Renal pelvis (tissue), 12 donors: ENCODE measurements at places on chromosomes 7 and 10. TPM values are rescaled to one million over a fixed set of nuclear protein-coding genes. Genes with fewer than 3 reads are reported as not detected.

GRCh38 chr7:106864298-106865081 lies 592 bp upstream of the PIK3CG start:
- no peak for DNase-seq

DNA sequence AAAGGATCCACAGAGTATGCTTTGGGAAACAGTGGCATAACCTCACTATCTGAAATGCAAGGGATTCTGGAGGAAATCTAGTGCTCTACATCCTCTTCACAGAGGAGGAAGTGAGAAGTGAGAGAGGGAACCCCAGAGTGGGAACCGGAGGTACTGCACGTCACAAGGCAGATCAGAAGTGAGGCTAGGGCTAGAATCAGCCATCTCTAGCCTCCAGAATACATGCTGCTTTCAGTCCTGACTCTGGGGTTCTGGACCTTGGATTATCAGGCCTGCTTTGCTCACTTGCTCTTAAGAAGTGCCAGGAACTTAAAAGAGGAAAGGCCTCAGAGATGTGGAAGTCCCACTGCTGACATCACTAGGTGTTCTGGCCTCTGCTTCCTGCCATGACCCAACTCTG lies 25.7 kb downstream of the ZNF503 start:
- no peak for DNase-seq

Gene MYOF
- 21.7 TPM for polyA plus RNA-seq

GRCh38 chr7:113804475-113805095 lies 114.2 kb downstream of the PPP1R3A start:
- no peak for DNase-seq

Gene THSD7A
- polyA plus RNA-seq: 82.9 TPM

GRCh38 chr7:127887096-127887495 lies 144.1 kb downstream of the LRRC4 start:
- no peak for DNase-seq

DNA sequence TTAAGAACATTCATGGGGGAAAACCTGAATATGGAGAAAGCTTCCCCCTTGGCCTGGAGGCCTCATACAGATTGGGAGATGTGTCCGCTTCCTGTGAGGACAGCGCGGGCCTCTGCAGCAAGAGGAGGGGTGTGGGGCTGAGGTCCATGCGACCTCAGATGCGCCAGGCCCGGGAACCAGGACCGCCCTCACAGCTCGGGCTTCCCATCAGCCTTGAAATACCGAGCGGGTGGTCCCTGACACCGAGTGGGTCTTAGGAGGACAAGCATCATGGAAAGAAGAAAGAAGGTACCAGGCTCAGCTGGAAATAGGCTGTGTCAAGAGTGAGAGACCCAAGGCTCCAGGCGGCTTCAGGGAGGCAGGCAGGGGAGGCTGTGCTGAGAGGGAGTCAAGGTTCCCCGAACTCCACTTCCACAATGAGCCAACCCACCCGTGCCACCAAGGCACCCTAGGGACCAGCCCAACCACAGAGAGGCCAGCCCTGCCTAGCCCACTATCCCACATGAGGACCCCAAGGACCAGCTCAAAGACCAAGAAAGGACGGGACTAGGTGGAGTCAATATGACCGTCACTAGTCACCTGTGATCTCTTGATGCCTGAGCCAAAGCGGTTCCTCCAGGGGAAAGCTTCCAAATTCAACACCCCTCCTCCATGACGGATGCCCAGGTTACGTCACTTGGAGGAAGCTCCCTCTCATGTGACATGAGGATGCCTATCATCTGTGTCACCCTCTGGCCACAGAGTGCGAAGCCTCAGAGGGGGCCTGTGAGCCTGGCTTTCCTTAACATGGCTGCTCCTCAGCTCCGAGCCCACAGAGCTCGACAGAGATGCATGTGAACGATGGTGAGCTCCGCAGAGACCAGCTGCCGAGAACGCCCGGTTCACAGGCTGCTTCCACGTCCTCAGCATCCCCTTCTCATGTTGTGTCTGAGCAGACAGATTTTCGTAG lies 103.7 kb downstream of the TCERG1L start:
- no peak for DNase-seq

DNA sequence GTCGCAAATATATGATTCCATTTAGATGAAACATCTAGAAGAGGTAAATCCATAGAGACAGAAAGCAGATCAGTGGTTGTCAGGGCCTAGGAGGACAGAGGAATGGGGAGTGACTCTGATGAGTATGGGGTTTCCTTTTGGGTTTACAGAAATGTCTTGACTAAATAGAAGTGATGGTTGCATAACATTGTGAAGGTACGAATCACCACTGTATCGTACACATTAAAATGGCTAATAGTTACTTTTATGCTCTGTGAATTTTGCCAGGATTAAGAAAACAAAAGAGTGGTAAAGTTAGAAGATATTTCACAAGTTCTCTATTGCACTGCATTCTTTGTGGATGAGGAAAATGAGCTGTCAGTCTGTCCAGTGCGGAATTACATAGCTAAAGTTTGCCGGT lies 407.4 kb downstream of the KCNMA1 start:
- DNase-seq: no peak

- DNase-seq: no peak
Measured at GRCh38 chr10:129486805-129487204, 19.8 kb downstream of the MGMT start.

DNA sequence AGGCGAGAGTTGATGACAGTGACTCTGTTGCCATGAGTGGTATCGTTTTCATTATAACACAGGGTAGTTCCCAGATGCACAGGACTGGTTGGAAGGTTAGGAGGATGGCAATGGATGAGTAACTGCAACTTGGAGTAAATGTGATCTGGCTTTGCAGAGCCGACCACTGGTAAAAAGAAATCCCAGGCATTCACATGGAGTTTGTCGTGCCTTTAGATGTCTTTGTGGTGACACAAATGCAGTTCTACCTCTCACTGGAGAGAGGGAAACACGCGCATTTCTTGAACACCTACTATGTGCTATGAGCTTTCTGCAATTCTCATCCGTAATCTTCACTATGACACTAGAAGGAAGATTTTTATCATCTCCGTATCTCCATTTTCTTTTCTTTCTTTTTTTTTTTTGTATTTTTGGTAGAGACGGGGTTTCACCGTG lies 1.7 kb upstream of the MNX1 start:
- no peak for DNase-seq

Gene OGDHL
- polyA plus RNA-seq: 57.4 TPM

DNA sequence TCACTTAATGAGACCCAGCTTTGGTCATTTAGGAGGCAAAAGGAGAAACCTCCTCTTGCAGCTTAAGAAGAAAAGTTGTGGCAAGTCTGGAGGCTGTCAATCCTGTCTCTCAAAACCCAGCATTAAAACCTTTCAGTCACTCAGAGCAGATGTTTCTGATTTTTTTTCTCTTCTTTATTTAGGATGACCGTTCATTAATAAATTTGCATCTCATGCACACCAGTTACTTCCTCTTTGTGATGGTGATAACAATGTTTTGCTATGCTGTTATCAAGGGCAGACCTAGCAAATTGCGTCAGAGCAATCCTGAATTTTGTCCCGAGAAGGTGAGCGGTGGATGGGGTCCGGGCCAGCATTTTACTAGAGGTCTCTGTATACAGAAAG lies 32.0 kb downstream of the TMEM248 start:
- DNase-seq: no peak

DNA sequence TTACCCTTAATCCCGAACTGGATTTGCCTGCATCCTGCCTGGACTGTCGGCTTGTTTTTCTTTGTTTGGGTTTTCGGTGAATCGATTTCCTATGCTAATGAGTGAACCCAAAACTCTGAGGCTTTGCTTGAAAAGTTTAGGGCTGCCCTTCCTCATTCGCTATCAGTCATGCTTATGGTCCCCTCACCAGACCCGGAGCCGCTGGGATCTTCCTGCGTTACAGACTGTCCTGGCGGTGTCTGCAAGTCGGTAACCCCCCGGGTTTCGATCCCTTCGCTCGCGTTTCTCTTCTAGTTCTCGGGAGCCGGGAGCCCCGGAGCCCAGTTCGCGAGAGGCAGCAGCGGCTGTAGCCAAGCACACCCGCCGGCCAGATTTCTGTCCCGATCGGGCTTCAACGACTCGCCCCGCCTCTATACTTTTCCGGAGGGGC lies 2.2 kb downstream of the EMX2 start:
- DNase-seq: no peak

DNA sequence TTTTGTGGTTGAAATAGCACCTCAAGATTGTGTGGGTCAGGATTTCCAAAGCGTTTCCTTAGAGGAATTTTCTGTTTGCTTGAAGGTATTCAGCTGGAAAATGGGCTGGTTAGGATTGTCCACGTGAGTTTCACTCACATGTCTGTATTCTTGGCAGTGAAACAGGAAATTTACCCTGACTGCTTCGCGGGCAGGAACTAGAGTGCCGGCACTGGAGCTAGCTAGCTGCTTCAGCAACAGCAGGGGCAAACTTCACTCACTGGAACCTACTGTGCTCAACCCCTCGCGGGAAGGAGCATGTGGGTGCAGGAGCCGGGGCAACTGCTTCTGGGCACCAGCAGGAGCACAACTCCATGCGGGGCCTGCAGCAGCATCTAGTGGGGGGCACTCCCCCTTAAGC lies 38.0 kb upstream of the RTKN2 start:
- no peak for DNase-seq

- no peak for DNase-seq
Measured at GRCh38 chr7:137850571-137850970, 3.8 kb upstream of the DGKI start.

Gene KCNMA1
- polyA plus RNA-seq: 3.4 TPM

Gene ABLIM1
- 82.3 TPM for polyA plus RNA-seq

GRCh38 chr10:88889559-88890337 lies 9.7 kb downstream of the STAMBPL1 start:
- no peak for DNase-seq

Gene VPS37D
- polyA plus RNA-seq: 18.9 TPM

DNA sequence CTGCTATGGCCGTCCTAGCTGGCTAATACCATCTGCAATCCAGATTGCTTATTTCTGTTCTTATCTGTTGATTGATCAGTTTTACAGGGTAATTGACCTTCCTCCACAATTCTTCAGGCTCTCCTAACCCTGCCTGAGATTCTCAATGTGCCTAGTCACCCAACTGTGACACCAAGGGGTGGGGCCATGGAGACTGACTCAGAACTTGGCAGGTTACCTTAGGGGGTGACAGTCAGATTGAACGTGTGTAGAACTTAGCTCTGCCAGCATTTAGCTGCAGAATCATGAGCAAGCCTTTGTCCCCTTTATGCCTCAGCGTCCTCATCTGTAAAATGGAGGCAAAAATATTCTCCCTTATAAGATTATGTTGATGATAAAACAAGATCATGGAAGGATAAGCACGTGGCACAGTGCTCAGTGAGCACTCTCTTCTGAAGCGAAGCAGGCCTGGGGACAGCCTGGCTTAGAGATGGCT lies 19.1 kb upstream of the LEP start:
- DNase-seq: no peak

Gene RBP3
- polyA plus RNA-seq: 0.13 TPM

GRCh38 chr10:2935647-2936386 lies 131.5 kb upstream of the PFKP start:
- no peak for DNase-seq

Gene NUTM2D
- 13.1 TPM for polyA plus RNA-seq

DNA sequence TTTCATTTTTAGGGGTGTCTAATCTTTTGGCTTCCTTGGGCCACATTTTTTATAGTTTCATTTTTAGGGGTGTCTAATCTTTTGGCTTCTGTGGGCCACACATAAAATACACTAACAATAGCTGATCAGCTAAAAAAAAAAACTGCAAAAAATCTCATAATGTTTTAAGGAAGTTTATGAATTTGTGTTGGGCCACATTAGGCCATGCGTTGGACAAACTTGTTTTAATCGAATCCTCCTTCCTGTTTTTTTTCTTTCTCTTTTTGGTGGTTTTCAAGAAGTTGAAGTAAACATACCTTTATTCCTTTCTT lies 37.4 kb downstream of the ZNRF2 start:
- DNase-seq: no peak

DNA sequence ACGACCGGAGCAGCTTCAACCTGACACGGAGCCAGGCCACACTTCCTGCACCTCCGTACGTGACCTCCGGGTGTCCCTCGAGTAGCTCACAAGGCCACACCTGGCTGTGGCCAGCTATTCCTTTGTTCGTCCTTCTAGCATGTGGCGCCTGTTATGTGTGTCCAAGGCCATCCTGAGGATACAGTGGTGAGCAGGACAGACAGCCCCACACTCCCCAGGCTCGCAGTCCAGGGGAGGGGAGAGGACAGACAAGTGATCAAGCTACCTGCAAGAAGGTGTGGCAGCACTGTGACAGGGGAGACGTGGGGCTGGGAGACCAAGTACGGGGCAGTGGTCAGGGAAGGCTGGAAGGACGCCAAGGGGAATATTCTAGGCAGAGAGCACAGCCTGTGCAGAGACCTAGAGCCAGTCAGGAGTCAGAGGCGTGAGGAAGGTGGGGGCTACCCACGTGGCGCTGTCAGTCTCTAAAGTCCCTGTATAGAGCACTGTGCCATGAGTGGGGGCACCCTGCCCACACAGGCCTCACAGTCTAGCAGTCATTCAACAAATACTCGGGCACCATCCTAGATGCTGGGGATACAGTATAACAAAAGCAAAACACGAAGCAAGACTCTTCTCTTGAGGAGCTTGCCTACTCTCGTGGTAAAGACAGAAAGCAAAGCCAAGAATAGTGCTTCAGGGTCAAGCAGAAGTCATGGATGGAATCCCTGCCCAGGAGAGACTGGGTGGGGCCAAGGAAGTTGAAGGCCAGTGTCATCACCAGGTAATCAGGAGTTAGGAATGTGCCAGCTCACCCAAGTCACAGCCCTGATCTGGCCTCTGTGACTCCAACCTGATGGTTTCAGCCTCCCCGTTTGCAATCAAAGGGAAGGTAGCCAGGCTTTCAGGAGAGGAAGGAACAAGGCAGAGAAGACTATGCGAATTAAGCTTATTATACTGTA lies 58.6 kb downstream of the PROSER2 start:
- no peak for DNase-seq

Gene DNAAF5
- 39.8 TPM for polyA plus RNA-seq

- DNase-seq: peak; percentile 58
Measured at GRCh38 chr7:8418629-8419245, 14.7 kb upstream of the NXPH1 start.

DNA sequence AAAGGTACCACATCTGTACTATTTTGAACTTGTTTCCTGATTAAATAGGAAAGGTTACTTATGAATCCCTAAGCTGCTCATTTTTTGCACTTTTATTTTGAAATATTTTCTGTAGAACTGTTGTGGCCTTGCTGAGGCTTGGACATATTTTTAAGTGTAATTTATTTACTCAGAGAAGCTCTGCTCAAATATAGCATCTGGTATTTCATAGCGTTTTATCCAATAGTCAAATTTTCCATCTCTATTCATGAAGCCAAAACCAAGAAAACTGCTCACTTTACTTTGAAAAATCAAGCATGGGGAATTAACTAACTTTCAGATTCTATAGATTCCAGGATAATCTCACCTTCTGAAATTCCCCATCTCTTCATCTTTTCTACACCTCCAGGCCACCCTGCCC lies 6.6 kb upstream of the FAM3C start:
- no peak for DNase-seq

GRCh38 chr7:51973071-51973470 lies 656.5 kb upstream of the COBL start:
- no peak for DNase-seq

Gene MMP21
- 0.74 TPM for polyA plus RNA-seq

Gene MLXIPL
- polyA plus RNA-seq: 8.7 TPM
